Stimulated activated CD8-positive, alpha-beta memory T cell treated with anti-CD3 and anti-CD28 coated beads, Interleukin-15, amount 100 ng/mL, for 24 hours (primary cell): ENCODE measurements at places on chromosomes 2 and 18.

DNA sequence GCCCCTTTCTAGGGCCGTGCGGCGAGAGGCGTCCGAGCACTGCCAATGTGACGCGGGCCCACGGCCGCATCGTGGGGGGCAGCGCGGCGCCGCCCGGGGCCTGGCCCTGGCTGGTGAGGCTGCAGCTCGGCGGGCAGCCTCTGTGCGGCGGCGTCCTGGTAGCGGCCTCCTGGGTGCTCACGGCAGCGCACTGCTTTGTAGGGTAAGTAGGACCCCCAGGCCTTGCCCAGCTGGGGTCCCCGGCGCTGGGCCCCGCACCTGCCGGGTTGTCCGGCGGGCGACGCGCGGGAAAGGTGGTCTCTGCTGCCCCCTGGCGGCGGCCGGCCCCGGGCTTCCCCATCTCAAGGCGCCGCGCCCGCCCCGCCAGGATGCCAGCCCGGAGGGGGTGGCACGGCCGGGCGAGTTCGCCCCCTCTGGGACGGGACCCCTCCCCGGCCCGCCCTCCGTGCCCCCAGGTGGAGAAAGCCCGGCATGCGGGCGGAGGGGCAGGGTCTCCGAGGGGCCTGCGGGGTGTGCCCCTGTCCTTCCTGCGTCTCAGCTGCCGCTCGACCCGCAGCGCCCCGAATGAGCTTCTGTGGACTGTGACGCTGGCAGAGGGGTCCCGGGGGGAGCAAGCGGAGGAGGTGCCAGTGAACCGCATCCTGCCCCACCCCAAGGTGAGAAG is 1.9 kb downstream of the PRSS56 start:
- DNase-seq, result peak; percentile 76

- DNase-seq, result no peak
Measured at GRCh38 chr2:197675246-197675645, at the start of gene RFTN2. Gene RFTN2 (minus strand): TSS chr2:197675587. CDS start chr2:197675458, 129 bp downstream.

DNA sequence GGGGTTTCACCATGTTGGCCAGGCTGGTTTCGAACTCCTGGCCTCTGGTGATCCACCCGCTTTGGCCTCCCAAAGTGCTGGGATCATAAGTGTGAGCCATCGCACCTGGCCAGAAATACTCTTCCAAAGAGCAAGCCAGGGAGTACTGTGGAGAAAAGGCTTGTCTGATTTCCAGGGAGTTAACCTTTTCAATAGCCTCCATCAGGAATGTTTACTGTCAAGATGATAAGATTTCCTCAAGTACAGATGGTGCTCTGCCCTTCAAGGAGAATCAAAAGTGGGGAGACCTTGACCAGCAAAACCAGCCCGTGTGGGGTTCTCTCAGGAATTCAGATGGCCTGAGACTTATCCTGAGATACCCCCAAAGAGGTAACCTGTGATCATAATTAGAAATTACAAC is 237.2 kb downstream of the PRKCE start:
- DNase-seq, result no peak

- no peak for DNase-seq
Measured at GRCh38 chr2:25379535-25379934, 37.8 kb upstream of the DNMT3A start.

DNA sequence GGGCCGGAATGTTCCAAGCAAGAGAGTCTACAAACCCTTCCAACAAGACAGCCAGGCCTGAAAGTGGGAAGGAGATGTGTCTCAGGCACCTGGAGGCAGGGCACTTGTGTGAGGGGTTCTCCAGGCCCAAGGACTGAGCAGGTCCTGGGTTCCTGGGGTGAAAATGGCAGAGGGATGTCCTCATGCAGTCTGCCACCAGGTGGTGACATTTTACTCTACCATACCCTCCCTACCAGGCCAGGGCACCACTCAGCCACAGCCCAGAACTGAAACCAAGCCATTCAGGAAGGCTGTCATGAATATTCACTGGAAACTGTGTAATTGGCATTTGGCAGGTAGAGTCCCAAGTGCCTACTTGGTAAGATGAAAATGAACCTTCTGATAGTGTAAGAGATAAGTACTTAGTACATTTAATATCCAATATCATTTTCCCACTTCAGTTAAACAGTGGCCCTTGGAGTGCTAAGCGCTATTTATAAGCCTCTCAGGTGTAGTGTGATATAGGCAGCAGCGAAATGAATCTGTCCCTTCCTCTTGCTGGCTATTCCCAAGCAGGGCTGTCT is 185.1 kb downstream of the MYO5B start:
- DNase-seq, result no peak

DNA sequence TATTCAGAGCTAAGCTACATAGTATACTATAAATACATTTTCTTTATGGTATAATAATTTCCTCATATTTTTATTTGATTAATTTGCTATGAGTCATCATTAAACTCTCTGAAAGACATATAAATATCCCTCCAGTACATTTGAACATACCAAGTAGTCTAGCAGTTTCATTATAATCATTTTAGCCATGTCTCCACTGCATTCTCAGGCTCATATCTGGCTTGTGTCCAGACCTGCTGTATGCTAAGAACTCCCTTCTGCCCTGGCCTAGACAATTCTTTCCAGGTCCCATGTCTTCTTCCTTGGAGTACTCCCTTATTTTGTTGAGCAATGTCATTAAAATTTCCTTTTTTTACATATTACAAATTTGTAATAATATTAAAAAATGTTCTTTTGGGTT is 16.6 kb upstream of the DYNC1I2 start:
- no peak for DNase-seq

DNA sequence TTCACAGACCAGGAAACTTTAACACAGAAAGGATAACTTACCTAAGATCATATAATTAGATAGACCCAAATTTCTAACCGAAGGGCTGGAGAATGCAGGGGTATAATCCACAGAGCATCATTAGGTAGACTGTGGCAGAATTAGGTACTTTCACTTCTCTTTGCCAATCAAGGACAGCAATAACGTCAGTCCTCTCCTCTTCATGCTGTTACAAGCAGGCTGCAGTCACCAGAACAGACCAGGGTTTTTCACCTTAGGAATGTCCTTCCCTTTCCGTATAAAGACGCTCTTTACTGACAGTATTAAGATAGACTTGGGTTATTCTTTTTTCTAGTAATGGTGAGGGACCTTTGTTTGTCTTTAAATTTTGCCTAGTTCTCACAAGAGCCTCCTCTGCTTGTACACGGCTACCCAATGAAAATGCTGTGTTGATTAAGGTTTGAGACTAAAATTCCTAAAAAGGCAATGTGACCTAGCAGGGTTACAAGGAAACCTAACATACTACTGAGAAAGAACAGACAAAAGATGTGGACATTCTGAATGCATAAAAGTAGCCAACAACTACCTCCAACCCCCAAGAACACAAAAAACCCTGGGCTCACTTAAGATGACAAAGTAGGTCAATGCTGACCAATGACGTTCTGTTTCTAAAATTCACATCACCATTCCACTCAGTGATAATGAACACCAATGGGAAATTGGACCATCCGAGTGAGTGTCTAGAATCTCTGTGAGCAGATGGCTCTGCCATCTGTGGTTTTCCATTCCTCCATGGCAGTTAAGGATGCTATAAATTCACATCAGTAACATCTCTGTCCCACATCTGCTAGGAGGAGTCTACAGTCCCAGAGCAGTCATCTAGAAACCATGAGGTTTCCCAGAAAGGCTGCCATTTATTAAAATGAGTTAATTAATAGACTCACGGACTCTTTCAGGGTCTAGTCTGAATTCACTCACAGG is 2.1 kb downstream of the PDIA6 start:
- no peak for DNase-seq

- DNase-seq, result no peak
Measured at GRCh38 chr2:218658671-218659257, 659 bp downstream of the ZNF142 start.

DNA sequence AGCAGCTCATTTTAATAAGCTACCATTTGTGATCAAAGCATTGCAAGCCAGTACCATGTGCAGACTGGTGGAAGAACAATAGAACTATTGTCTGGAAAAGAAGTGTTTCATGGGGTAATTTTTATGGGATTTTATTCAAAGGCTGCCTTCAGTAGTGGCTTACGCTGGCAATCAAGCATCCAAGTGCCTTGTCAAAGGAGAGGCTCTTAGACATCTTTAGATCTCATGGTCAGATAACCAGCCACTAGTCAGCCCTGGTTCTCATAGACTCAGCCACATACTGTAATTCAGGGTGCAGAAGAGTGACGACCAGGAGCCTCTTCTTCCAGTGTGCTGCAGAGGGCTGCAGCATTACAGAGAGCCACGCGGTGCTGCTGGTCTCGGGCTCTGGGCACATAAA is 98.5 kb upstream of the NOSTRIN start:
- DNase-seq, result no peak

- DNase-seq, result no peak
Measured at GRCh38 chr2:170514140-170514539, 201.0 kb upstream of the SP5 start.

DNA sequence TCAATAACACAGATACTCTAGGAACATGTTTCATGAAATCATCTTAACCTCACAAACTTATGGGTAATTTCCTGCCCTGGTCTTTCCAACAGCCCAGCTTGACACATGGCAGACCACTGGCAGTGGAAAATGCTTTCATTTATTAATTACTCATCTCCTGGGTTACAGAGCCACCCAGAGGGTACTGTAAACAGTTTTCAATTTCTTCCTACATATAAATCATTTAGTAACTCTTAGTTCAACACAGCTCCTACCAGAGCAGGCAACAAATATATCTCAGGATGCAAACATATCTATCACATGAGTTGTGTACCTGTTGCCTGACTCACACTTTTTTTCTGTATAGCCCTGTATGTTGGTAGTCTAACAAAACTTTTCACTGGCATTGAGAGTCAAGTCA is 99.2 kb upstream of the VRK2 start:
- no peak for DNase-seq

- DNase-seq, result no peak
Measured at GRCh38 chr2:200655918-200656580, 70.2 kb downstream of the AOX1 start.

GRCh38 chr2:170598067-170598395 is 117.1 kb upstream of the SP5 start:
- no peak for DNase-seq
